Astrocyte of the cerebellum (primary cell): ENCODE measurements at places on chromosomes 2 and 18.

DNA sequence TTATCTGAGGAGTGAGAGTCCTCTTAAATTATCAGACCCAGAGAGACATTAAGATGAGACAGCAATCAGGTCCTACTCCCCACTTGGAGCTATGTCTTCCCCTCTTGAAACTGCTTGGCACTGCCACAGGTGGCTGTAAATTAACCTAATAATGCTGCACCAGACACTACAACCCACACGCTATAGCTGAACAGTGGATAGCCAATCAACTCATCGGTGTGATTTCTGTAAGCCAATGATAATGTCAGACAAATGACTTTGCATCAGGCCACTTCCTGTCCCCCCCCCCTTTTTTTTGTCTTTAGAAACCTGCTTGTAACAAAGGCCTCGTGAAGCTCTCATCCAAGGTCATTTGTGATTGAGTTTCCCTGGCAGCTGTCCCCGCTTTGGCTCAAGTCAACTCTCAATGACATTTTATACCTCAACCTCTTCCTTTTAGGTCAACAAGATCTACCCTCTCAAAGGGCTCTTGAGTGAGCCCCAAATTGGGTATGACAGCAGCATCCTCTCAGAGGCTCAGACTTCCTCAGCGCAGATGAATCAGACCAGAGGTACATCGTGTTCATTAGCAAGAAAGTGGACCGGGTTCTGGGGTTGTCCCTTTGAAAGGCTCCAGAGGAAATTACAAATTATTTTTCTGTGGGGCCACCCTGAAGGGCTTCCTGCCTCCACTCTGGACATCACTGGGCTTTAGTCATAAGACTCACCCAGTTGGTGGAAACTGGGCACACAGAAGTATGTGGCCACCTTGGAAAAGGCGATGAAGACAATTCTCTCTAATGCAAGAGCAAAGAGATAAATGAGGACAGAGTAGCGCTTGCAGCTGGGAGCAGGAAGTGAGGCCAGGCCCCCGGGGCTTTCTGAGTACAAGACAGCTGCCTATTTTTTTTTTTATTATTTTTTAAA lies 73.6 kb downstream of the COPS8 start:
- no peak for DNase-seq

- peak; percentile 13 for DNase-seq
Measured at GRCh38 chr18:57561728-57562423, 24.6 kb downstream of the FECH start.

DNA sequence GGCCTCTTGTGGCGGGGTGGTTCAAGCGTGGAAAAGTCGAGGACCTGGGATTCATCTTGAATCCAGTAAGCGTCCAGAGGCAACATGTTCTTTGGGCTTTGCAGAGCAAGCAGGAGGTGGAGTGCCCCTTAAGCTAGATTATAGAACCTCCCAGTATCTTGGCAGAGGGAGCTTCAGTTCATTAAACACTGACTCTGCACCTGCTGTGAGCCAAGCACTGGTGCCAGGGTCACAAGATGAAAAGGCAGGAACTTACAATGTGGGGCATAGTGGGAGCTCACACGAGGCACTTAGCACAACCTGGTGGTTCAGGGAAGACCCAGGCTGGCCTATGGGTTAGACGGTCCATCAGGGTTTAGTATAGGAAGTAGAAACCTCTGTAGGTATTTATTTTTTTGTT lies 7.4 kb upstream of the FZD5 start:
- DNase-seq = no peak

GRCh38 chr18:22932885-22933205 lies 283 bp upstream of the RBBP8 start:
- DNase-seq = no peak

- no peak for DNase-seq
Measured at GRCh38 chr2:142142595-142142994, 11.8 kb upstream of the LRP1B start.

- DNase-seq = no peak
Measured at GRCh38 chr2:180979749-180980105, 678 bp upstream of the UBE2E3 start.

- DNase-seq = no peak
Measured at GRCh38 chr18:76234676-76235060, 260.4 kb downstream of the ZNF516 start.

DNA sequence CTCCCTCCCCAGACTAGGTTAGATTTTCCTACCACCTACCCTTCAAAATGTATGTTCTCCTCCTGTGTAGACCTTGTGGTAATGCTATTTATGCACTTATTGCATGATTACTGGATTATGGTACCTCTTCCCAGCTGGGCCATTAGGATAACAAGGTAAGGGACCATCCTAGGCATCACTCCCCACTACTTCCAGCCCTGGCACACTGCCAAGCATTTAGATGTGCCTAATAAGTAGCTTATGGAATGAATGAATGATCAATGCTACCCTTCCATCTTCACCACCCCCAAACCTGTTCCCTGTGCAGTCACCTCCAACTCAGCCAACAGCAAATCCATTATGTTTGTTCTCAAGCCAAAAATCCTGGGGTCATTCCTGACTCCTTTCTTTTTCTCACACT lies 93.4 kb downstream of the C1QL2 start:
- no peak for DNase-seq

GRCh38 chr2:208101716-208102631 lies 22.4 kb downstream of the CRYGD start:
- peak; percentile 16 for DNase-seq

DNA sequence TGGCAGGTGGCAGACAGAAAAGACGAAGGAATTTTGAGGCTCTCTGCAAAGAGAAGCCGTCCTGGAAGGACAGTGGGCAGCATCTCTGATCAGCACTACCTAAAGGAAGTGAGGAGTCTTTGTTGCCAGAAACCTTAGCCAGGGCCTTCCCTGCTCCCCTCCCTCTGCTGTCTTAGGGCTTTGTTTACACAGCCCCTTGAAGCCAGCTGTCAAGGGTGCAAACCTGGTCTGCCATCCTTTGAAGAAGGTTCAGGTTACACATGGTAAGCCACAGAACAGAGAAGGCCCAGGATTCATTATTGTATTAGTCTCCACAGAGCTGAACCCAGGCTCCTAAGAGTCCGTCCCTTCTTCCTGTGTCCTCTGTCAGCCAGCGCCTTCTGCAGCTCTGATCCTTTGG lies 356.7 kb downstream of the TGIF1 start:
- no peak for DNase-seq

GRCh38 chr2:201174687-201175086 lies 8.3 kb upstream of the CASP10 start:
- DNase-seq = no peak

GRCh38 chr2:35410431-35411061 lies 945.0 kb upstream of the CRIM1 start:
- DNase-seq = peak; percentile 28

DNA sequence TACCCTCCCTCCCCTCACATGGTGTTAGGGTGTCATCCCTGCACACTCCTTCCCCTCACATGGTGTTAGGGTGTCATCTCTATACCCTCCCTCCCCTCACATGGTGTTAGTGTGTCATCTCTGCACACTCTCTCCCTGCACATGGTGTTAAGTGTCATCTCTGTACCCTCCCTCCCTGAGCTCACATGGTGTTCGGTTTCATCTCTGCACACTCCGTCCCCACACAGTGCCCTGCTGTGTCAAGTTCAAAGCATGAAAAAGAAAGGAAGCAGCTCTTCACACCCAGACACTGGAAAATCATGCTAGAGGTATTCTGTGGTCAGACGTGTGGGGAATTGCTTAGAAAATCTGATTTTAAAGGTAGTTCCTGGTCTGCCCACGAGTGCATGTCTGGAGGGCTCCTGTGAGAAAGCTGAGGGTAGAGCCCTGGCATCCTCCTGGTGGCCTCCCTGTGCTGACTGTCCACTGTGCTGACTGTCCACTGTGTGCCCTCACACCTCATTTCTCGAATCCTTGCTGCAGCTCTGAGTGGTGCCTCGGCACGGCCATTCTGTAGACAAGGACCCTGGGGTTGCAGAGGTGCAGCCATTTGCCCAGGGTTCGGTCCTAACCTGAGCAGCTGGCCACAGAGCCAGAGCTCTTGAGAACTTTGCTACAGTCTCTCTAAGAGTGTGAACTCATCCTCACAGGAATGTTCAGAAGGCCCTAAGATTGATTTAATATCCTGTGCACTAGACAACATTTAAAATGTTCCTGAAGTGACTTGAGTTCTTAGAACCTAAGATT lies 69.1 kb upstream of the NFATC1 start:
- peak; percentile 24 for DNase-seq

DNA sequence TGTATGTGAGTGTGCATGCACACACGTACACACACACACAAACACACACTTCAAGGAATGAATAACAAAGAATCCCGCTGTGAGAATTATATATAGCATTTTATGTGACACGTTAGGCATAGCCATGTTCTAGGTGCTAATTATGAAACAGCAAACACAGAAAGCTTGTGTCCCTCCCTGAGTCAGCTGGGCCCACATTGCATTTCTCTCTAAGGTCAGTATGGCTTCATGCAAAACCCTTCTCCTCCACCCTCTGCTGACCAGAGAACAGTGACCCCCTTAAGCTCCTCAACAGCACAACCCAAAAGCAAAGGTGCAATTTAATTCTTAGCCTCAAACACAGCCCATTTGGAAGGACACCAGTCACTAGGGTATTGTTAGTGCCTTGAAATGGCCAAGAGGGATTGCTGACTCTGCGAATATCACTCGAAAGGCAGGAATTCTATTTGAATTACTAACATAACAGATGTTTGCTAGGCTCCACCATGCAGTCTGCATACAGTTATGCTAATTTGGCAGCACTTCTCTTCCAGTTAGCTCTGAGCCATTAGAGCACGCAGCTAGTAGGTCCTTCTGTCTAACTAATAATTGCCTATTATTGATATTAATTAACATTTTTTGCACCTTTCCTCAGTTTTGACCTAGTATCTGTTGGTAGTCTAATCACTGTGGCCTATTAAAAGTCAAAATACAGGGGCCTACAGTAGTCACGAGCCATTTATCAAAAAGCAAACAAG lies 149.0 kb downstream of the LNPK start:
- no peak for DNase-seq

DNA sequence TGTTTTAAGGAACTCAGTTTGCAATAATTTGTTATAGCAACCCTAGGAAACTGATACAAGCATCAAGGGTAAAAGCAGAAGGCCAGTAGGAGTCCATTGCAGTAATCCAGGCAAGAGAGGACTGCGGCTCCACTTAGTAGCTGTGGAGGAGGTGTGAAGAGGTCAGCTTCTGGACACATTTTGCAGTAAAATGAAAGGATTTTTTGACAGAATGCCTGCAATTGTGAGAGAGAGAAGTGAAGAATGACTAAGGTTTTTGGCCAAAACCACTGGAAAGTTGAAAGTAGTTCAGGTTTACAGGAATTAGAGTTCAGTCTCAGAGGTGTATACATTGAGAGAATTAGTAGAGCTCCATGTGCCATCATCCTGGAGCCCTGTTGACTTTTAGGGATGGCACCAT lies 129.5 kb downstream of the RHBDD1 start:
- DNase-seq = peak; percentile 46

- DNase-seq = no peak
Measured at GRCh38 chr2:104745846-104746245, 108.1 kb upstream of the POU3F3 start.

DNA sequence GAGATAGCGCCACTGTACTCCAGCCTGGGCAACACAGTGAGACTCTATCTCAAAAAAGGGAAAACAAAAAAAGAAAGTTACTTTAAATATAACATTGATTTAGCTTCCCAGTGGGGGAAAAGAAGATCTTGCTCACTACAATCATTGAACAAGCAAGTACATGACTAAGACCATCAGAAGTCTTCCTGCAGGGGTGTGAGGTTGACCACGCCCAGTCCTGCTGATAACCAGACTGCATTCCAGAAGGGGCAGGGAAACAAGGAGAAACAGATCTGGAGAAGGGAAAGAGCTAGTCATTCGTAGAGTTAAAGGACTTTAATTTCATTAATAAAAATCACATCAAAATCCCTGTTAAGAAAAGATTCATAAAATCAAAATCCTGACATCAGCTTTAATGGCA lies 77.5 kb downstream of the EPHA4 start:
- no peak for DNase-seq

- no peak for DNase-seq
Measured at GRCh38 chr18:9688036-9688741, 19.9 kb upstream of the RAB31 start.

DNA sequence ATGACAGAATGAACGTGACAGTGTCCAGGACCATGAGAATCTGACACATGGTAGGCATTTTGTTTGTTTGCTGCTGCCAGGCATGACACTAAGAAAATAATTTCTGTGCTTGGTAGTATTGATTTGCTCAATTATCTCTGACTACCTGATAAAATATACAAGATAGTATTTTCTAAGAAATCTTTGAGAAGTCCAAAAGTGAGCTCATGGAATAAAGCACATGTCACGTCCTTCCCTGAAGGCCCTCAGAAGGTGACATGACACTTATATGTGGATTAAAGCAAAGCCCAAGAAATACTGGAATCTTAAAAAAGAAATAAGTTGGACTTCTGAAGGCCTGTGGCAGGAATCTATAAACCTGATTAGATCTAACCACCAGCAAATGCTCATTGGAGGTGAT lies 3.8 kb upstream of the TTN start:
- no peak for DNase-seq

DNA sequence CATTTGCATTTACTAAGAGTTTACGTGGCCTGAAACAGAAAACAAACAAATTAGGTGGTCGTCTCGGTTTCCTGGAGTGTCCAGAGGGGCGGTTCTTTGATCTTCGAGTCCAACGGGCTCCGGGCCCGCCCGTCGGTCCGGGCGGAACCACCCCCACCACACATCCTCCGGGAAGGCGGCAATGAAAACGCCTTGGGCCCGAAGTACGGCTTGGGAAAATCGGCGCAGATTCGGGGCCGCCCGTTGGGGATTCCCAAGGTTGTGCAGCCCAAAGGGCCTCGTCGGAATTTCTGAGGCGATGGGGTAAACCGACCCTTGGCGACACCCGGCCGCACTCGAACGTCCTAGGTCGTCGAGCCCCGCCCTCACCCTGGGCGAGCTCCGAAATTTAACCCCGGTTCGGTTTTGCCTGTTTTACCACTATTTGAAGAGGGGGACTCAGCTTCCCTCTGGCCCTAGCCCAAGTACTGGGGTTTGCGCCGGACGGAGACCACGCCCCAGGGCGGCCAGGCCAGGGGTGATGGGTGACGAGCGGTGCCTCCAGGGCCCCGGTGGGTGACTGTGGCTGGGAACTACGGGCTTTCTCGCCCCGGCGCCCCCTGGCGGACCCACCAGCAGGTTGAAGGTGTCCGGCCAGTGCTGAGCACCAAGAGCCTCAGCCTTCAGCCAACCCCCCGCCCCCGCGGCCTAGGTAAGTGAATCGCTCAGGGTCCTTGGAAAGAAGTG lies 1.9 kb upstream of the CFAP53 start:
- DNase-seq = no peak

DNA sequence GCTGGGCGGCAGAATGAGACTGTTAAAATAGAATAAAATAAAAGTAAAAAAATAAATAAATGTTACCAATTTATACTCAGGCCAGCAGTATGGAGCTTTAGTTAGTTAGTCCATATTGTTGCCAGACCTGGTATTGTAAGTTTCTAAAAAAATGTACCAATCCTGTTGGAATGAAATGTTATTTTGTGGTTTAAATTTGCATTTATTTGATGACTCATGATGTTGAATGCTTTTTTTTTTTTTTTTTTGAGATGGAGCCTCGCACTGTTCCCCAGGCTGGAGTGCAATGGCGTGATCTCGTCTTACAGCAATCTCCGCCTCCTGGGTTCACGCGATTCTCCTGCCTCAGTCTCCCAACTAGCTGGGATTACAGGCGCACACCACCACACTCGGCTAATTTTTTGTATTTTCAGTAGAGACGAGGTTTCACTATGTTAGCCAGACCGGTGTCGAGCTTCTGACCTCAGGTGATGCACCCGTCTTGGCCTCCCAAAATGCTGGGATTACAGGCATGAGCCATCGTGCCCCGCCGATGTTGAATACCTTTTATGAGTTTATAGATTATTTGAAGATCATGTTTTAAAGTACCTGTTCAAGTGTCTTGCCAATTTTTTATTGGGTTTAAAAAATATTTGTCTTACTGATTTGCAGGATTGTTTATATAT lies 5.7 kb upstream of the PTPRN start:
- DNase-seq = no peak
